Epithelial cell of proximal tubule (primary cell): ENCODE measurements at places on chromosomes 5 and 9.

GRCh38 chr5:132389585-132390286 lies 20.2 kb downstream of the SLC22A5 start:
- peak; percentile 94 for DNase-seq

GRCh38 chr9:92279302-92279701 lies 14.2 kb downstream of the IARS1 start:
- no peak for DNase-seq

GRCh38 chr5:140213370-140213983 lies 38.5 kb downstream of the CYSTM1 start:
- DNase-seq, result no peak

DNA sequence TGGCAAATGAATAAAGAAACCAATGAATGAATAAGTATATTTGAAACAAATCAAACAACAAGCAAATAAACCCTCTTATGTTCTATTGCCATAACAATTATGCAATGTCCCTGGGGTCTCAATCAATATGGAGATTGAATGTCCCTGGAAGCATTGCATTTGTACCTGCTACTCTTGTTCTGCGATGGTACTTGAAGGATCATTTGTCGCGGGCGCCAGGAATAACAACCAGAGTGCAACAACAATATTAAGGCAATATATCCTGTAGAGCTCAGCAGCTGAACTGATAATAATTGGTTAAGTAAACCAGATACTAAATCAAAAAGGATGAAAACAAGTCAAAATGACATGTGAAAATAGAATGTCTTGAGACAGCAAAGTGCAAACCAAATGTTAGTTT lies 1001.9 kb upstream of the NUDT12 start:
- DNase-seq, result no peak

DNA sequence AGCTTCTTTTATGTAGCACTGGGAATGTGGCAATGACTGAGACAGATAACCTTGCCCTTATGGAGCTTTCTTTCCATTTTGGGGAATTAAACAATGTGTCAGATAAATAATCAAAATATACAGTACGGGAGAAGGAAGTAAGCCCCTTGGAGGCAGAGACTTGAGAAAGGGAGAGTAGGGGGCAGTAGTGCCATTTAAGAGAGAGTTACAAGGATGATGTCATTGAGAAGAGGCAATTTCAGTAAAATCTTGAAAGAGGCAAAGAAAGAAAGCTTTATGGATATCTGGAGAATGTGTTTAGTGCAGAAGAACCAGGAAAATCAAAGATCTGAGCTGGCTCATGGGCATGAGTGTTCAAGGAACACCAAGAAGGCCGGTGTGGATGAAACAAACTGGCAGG lies 77.3 kb downstream of the KCTD16 start:
- no peak for DNase-seq

DNA sequence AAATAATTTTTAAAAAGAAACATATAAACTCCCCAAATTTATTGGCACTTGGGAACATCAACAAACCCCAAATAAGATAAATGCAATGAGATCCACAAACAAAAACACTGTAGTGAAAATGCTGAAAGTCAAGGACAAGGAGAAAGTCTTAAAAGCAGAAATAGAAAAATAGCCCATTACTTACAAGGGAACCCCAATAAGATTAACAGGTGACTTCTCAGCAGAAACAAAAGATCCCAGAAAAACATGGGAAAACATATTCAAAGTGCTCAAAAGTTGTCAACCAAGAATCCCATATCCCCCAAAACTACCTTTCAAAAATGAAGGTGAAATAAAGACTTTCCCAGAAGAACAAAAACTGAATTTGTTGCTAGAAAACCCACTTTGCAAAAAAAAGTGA lies 40.0 kb downstream of the FANCC start:
- DNase-seq, result no peak

DNA sequence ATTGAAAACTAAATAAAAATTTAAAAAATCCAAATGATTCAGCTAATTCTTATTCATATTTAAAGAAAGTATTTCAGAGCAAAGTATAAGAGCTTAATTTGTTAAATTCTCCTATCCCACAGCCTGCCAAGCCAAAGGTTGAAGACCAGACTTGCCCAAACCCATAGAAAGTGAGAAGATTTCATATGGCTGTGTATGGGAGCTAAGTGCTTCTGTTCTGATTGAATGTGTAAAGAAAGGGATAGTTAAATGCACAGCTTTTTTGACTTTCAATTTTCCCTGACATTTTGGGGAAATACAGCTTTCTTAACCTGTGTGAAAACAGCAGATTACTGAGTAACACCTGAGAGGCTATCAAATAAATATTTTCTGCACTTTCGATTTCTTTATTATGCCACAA lies 125.0 kb upstream of the MTAP start:
- DNase-seq, result no peak

GRCh38 chr9:38253200-38253599 lies 139.3 kb upstream of the ALDH1B1 start:
- no peak for DNase-seq

DNA sequence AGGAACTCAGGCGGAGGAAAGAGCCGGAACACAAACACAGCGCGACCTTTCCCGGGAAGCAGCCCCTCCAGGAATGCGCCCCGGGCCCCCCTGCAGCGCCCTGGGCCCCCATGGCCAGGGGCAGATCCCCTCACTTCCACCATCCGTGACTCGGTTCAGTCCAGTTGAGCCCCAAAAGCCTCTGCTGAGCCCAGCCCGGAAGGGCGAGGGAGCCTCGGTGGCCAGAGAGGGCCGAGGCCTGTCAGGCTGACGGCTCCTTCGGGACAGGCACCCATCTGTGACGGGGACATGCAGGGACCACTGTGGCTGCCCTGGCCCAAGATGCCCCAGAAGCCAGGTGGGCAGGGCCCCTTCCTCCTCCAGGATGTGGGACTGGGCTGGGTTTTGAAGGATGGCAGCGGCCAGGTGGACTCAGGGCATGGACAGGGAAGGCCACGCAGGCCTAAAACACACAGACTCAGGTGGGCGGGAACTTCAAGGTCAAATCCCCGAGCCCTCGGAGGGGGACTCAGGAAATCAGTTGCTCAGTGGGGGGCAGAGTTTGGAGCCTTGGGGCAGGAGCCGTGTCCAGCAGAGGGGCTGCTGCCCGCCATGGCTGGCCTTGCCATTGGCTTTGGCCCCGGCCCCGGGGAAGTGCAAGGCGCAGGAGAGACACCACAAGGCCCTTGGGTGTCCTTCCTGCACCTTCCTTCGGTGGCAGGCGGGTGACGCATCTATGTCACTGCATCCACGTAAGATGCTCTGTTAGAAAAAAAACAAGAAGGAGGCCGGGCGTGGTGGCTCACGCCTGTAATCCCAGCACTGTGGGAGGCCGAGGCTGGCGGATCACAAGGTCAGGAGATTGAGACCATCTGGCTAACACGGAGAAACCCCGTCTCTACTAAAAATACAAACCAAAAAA lies 29.7 kb upstream of the ABO start:
- no peak for DNase-seq

- peak; percentile 64 for DNase-seq
These were observed 5.7 kb upstream of the CHD1 start for GRCh38 chr5:98934546-98934945.

- DNase-seq, result no peak
These were observed 72.2 kb upstream of the EPB41L4A start for GRCh38 chr5:112491257-112491656.

DNA sequence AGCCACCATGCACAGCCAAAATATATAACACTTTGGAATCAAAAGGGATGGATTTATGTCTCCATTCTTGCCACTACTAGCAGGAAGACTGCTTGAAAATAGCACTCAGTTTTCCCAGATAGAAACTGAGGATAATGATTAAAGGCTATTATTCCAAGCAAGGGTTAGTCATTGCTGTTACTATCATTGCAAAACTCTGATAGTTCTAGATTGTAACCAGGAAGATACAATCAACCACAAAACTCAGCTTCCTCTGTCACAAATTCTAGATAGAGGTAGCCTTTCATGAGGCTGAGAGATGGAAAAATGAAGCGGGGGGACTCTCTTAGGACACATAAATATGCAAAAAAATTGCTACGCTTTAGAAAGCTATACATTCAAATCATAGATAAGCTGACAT lies 3.1 kb downstream of the ANXA1 start:
- no peak for DNase-seq

DNA sequence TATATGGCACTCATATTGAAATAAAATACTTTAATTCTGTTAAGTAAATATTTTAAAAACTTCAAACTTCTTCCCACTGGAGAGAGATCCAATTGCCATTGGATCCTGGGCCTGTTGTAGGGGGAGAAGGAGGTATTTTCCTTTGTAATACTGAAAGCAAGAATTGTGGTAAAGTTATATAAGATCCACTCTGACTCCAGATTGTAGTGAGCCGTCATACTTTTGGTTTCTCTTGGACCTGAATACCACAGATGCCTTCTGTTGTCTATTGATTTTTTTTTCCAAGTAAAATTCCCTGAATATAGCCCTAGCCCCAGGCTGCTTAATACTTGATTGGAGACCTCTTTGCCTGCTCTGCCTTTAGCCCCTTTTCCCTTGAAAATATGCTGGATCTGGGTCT lies 86.9 kb downstream of the ATG10 start:
- no peak for DNase-seq

- no peak for DNase-seq
These were observed 97.9 kb upstream of the PCSK1 start for GRCh38 chr5:96530901-96531300.

- DNase-seq, result no peak
These were observed 92.9 kb downstream of the TNC start for GRCh38 chr9:115024925-115025535.

- DNase-seq, result no peak
These were observed 31.0 kb downstream of the CYSTM1 start for GRCh38 chr5:140205952-140206351.

- no peak for DNase-seq
These were observed 41.2 kb downstream of the DBH start for GRCh38 chr9:133677126-133678010.

DNA sequence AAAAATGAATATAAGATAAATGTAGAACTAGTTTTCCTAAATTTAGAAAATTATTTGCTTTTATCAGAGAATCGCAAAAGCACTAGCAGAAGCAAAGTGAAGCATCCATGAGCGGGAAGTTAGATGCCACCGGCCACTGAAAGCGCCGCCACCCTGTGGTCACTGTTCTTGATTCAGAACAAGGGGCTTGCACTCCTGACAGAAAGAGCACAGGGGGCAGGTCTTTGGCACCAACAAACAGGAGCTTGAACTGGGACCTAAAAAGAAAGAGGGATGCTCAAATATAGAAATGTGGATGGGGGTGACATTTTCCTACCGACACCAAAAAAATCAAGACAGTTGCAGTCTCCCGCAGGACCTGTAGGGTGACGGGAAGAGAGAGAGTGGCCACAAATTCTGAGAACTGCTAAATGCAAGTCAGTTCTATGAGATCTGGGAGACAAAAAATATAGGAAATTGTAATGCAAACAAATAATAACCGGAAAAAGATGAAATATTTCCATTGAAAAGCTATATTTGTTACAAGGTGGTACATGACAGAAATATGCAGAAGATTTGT lies 144.3 kb downstream of the CDH12 start:
- no peak for DNase-seq

GRCh38 chr5:17115855-17116254 lies 101.6 kb upstream of the BASP1 start:
- no peak for DNase-seq

DNA sequence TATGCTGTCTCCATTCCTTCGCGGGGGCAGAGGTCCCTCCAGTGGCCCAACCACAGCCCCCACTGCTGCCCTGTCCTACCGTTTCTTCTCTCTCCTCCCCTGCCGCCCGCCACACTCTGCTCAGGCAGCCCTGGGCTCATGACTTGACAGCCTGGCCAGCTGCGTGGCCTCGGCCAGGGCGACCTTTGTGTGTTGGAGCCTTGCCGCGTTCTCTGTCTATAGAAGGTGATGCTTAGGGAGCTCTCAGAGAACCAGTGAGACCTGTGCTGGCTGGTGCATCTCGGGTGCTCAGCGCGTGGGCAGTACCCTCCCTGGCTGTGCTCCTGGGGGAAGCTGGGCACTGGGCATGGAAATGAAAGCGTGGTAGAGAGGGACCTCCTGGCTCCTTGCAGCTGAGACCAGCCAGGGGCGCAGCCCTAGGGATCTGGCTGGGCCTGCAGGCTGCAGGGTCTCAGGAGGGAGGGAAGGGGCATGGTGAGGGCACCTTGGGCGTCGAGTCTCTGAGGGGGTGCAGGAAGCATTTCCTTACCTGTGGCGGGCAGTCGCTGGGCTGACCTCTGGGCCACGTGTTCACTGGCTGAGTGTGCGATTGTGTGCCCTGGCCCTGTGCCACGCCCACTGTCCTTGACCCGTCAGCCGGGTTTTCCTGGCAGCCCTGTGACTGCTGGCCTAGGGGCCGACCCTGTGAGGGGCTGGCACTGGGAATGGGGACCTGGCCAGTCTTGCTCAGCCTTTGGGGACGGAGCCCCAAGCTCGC lies 50.3 kb downstream of the RXRA start:
- DNase-seq, result no peak

DNA sequence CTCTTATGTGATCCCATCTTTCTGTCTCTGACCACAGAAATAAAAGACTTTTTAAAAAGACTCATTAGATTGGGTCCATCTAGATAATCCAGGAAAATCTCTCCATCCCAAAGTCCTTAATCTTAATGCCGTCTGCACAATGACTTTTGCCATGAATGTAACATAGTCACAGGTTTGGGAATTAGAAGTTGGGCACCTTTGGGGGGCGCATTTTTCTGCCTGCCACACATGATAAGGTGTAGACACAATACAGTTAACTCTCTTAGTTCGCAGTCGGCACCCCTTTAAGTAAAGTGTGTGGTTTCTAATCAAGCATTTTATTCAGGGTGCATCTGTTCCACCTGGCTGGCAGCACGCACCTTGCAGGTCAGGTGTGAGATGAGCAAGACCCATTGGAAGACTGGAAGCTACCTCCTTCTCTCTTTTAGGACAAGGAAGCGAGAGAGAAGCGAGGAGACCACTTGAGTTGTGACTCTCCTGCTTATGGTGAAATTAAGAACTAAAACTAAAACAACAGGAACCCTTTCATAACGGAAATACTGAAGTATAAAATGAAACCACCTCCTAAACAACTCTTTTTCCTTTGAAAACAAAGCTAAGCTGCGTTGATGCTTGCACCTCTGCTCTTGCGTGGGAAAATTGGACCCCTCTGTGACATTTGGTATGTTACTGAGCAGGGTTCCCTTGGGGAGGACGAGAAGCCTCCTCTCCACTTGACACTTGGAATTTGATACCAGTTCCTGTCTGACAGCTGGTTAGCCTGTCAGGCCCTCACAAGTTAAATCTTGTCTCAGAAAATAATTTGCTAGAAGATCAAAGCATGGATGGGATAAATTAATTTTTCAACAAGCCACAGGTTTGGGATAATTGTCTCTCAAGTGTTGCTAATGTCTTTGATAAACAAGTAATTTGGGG lies 304.6 kb upstream of the DMRT1 start:
- DNase-seq, result no peak

- DNase-seq, result no peak
These were observed 213.1 kb downstream of the AGTPBP1 start for GRCh38 chr9:85528607-85529006.

- no peak for DNase-seq
These were observed 31.9 kb upstream of the ZNF622 start for GRCh38 chr5:16497546-16497945.

DNA sequence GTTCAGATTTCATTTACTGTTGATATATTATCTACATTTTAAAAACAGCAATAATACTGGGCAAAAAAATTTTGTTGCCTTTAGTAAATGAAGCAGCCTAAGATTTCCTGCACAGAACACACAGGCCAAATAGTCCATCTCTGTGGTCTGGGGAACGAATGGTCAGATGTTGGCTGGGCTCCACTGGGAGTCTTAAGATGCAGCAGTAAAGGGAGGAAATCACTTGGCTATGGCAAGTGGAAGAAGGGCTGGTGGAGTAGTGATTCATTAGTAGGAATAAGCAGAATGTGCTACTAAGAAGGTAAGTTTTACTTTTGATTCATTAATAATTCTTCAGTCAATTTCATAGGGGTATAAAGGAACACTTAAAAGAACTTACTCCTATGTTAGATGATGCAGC lies 91.1 kb upstream of the ARRDC3 start:
- DNase-seq, result no peak
